Putamen (tissue), 1 donor: ENCODE measurements at places on chromosomes 2 and 18.

- no peak for DNase-seq
Observed at GRCh38 chr2:25473758-25474340, 132.1 kb upstream of the DNMT3A start.

GRCh38 chr2:128312411-128312810, 6.3 kb downstream of the HS6ST1 start:
- DNase-seq: no peak

DNA sequence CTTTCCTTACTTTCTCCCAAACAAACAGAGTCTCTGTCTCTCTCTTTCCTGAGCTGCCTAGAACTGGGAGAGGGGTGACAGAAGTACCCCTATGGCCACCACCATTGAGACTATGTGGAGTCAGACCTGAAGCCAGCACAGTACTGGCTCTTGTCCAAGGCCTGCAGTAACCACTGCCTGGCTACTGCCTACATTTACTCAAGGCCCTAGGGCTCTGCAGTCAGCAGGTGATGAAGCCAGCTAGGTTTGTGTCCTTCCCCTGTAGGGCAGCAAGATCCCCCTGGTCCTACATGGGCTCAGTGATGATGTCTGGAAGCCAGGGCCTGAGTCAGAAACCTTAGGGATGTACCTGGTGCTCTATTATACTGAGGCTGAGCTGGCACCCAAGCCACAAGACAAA, 12.2 kb downstream of the MYO3B start:
- no peak for DNase-seq

GRCh38 chr18:50334546-50335152, 40.2 kb upstream of the SKA1 start:
- DNase-seq: no peak

GRCh38 chr2:169260246-169260645, 102.1 kb downstream of the LRP2 start:
- no peak for DNase-seq

DNA sequence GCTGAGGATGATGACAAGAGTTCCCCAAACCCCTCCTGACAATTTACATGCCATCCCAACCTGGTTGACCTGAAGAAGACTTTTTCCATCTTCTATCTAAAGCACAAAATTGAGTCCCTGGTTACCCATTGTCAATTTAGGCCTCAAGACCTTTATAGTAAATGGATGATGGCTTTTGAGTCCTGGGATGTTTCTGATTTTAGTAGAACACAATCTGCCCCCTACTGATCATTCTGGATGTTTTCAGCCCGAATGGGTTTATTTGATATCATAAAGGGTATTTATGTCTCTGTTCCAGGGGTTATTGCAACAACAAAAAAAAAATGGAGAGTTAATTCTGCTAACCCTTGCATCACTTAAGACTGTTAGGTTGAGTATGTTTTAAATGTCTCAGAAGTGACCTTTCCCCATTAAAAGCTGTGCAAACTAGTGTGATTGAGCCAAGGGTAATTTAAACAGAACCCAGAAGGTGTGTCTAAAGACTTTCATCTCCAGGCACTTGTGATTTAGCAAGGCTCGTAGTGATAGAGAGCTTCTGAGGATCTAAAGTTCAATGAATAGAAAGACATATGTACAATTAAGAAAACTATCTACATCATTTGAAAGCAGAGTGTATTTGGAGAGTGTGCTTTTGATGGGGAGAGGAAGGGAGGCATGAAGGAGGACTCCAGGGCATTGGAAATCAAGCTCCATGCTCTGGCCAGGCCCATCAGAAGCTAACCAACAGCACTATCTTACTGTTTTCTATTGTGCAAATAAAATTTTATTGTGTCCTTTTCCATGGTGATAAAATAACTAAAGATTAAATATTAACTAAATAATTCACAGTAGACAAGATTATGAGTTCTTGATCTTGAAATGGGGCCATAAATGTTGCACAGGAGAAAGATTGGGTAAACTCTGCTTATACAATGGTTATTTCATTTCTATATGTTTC, 96.6 kb upstream of the NOSTRIN start:
- no peak for DNase-seq
